ENCODE measurements at places on chromosomes 13 and 19.

GRCh38 chr19:32702010-32702409 is 10.4 kb downstream of the NUDT19 start:
- DNase-seq = no peak

DNA sequence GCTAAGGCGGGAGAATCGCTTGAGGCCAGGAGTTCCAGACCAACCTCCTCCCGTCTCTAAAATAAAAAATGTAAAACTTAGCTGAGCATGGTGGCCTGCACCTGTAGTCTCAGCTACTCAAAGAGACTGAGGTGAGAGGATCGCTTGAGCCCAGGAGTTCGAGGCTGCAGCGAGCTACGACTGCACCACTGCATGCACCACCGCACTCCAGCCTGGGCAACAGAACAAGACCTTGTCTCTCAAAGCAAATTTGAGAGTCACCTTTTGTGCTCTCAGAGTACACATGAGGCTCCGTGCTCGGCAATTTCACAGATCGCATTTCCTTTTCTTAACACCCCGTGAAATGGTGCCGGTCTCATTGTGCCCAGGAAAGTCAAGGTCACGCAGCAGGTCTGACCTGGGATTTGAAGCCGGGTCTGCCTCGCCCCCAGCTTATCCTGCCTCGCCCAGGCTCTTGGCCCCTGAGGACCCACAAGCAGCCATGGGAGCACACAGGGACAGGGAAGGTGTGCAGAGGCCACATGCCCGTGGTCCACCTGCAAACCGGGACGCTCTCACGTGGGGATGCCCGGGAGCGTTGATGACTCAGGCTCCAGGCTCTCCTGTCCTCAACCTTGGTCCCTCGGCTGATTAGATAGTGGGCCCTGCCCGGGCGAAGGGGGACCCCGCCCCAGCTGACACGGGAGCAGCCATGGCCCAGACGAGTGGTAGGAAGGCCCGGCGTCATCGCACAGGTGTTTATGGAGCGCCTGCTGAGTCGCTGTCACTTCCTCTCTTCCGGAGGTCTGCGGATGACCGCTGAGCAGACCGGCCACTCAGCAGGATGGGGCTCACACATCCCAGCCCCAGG is 1.1 kb upstream of the SMIM24 start:
- no peak for DNase-seq

DNA sequence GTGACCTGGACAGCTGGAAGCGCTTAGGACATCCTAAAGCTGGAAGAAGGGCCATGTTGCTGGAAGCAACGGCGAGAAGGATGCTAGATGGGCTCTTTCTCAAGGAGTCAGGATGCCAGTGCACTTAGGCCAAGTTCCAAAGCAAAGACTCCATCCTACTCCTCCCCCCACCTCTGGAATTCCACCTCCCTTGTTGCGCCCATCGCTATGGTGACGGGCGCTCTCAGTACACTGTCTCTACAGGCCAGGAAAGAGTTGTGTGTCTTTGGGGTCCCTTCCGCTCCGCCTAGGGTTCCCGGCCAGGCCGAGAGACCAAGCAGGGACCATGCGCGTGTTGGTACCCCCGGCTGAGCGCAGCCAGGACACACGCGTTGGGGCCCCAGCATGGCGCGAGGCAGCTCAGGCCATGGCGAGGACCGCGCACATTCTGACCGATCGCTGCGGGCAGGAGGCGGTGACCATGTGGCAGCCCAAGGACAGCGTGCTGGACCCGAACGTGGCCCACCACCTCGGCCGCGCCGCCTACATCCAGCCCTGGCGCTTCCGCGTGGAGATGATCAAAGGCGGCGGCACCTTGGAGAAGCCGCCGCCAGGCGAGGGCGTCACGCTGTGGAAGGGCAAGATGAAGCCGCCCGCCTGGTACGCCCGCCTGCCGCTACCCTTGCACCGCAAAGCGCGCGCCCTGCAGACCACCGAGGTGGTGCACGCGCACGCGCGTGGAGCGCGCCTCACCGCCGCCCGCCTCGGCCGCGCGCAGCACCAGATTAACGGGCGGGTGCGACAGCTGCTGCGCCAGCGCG is 31.0 kb upstream of the SLC1A6 start:
- DNase-seq = no peak

GRCh38 chr13:74134777-74135325 is 647 bp upstream of the KLF12 start:
- no peak for DNase-seq

GRCh38 chr13:110155072-110155471 is 151.9 kb downstream of the COL4A1 start:
- no peak for DNase-seq

DNA sequence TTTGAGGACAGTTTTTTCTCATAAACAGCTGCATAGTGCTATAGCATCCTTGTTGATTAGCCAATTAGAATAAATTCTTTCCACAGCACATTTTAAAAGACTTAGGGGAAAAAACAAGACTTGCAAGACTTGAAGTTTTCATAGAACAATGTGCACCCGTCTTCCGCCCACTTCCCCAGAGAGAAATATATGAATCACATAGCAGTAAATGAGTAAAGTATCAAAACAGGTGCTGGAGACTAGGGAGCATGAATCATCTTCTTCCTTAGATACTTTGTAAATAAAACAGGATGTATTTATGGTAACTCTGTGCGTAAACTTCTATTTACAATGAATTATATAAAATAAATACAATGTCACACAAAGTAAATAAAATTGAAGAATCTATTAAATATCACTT is 75.1 kb downstream of the COL4A2 start:
- no peak for DNase-seq

DNA sequence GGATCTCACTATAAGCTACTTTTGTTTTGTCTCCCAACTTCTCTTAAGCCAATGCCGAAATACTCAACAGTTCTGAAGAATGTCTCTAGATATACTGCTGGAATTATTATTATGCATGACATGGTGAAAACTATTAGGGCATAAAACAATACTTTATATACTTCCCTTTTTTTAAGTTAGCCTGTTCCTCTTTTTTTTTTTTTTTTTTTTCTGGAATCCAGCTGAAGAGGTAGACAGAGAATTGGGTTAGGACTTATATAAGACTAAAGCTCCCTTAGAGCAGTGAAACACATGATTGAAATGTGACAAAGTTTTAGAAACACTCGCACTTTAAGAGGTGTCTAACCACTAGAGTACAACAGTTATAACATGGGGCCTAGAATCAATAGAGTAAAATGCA is 850.9 kb upstream of the PCDH9 start:
- DNase-seq = no peak

DNA sequence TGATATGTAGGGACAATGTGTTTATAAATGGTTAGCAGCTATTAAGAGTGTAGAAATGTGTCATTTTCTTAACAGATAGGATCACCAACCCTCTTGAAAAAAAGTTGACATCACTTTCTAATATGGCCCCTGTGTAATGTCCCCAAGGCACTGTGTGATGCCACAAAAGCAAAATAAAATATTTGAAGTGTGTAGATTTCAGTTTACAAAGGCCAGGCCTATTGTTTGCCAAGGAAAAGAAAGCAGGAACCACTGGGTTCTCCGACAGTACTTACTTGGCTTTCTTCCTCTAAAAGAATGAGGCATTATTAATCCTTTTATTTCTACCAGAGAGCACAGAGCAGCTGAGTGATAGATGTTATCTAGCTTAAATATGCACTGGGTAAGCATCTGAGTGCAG is 10.5 kb upstream of the GJA3 start:
- no peak for DNase-seq

- no peak for DNase-seq
These were observed 71.2 kb downstream of the GNG7 start for GRCh38 chr19:2631213-2631821.

- no peak for DNase-seq
These were observed 792.9 kb downstream of the LIG4 start for GRCh38 chr13:107422421-107422820.

DNA sequence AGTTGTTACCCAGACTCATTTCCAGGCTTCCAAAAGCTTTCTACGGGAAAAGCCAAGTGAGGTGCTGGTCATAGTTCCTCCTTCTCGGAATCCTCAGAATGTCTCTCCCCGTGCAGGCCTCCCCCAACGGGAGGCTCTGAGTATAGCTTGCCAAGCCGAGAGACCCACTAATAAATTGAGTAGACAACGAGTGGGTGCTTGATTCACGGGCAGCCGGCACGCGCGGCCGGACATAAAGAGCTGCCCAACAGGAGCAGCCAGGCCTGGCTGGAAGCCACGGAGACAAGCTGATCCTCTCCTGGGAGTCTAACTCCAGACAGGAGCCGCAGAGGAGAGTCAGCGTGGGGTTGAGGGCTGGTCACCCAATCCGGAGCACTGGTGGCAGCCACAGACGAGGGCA is 43.4 kb upstream of the MEDAG start:
- DNase-seq = no peak

- DNase-seq = no peak
These were observed 10.0 kb downstream of the MTIF3 start for GRCh38 chr13:27440408-27440807.

GRCh38 chr13:107157271-107157670 is 589.3 kb upstream of the ARGLU1 start:
- no peak for DNase-seq

DNA sequence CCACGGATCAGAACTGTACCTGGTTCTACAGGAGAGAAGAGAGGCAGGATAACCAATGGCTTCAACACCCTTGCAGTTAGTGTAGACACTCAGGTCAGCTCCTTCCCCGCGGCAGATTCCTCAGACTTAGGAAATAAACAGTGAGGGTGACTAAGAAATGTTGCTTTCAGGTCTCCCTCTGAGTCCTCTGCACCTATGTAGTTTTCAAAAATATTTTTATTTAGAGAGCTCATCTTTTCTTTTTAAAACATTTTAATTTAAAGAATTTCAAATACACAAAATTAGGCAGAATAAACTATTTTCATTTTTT is 195.2 kb downstream of the KLF12 start:
- no peak for DNase-seq

- no peak for DNase-seq
These were observed 226.7 kb upstream of the IPO5 start for GRCh38 chr13:97726664-97727280.

DNA sequence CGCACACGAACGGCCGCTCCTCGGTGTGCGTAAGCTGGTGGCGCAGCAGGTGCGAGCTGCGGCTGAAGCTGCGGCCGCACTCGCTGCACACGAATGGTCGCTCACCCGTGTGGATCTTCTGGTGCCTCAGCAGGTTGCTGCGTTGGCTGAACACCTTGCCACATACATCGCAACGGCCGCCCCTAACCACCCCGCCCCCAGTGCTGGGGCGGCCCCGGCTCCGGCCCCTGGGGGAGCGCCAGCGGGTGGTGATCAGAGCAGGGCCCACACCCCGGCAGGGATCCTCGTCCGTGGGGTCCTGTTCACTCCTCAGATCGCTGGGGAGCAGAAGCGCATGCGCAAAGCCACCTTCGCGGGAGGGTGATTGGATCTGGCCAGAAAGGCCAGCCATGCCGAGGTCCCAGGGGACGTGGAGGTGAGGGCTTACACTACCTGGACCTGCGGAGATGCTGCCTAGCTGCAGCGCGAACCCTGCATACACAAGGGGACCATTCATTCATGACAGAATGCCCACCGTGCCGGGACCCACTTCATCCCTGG is 4.7 kb upstream of the UBE2M start:
- no peak for DNase-seq

DNA sequence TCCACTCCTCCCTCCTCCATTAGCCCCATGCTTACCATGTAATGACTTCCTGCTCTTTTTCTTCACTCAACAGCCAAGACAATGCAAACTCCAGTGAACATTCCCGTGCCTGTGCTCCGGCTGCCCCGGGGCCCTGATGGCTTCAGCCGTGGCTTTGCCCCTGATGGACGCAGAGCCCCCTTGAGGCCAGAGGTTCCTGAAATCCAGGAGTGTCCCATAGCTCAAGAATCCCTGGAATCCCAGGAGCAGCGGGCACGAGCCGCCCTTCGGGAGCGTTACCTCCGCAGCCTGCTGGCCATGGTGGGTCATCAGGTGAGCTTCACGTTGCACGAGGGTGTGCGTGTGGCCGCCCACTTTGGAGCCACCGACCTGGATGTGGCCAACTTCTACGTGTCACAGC is 2.9 kb upstream of the PPP1R37 start:
- no peak for DNase-seq

DNA sequence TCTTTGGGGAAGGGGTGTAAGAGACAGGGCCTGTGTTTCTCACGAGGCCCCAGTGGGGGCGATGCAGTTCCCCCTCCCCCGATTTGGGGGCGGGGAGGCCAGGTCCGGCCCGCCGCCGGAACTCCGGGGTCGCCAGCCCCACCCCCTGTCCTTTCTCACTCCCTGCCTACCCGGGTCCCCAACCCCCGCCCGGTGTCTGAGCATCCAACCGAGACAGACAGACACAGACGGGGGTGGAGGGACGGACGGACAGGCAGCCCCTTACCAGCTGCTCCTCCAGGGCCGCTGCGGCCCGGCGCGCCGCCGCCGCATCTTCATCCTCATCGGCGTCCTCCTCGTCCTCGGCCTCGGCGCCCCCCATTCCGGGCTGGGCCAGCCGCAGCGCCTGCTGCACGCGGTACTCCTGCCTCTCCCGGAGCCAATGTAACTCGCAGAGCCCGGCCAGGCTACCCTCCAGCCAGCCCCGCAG is 397 bp downstream of the DACT3 start:
- peak; percentile 46 for DNase-seq

DNA sequence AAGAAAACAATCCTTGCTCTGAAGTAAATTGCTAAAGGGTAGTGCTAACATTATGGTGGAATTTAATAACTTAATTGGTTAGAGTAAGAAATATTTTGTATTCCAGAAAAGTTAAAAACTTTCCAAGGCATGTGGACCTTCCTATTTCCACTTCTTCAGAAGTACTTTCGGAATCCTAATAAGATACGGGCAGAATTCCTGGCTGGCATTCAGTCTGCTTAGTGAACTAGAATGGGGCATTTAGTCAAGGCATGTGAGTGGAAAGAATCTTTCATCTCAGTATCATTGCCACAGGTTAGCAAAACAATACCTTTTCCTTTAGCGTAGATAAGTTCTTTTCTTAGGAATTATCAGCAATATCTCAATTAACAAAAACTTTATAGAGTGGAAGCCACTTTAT is 85.1 kb downstream of the TNFRSF19 start:
- DNase-seq = no peak

GRCh38 chr19:41426116-41426841 is 895 bp downstream of the B3GNT8 start:
- DNase-seq = no peak

DNA sequence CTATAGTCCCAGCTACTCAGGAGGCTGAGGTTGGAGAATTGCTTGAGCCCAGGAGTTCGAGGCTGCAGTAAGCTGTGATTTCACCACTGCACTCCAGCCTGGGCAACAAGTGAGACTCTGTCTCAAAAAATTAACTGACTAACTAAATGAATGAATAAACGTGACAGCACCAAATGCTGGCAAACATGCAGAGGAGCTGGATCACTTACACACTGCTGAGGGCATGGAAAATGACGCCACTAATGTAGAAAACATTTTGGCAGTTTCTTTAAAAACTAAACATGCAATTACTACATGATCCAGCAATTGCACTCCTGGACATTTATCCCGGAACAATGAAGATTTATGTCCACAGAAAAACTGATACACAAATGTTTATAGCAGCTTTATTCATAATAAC is 31.3 kb upstream of the GTF3A start:
- no peak for DNase-seq
